Esophagus squamous epithelium (tissue), 5 donors: ENCODE measurements at places on chromosomes 2 and 18. TPM values are rescaled to one million over a fixed set of nuclear protein-coding genes. Genes with fewer than 3 reads are reported as not detected.

The OTOS gene
- not detected for total RNA-seq

The HTR2B gene
- 0.22 TPM for total RNA-seq

The RELCH gene
- total RNA-seq: 32.8 TPM

The TSPYL6 gene
- total RNA-seq: not detected

The SERPINB2 gene
- total RNA-seq: 144 TPM

The UGT1A3 gene
- total RNA-seq: 2.8 TPM

The NT5C1B gene
- total RNA-seq: not detected

The CAPG gene
- 185 TPM for total RNA-seq
